Activated CD8-positive, alpha-beta memory T cell treated with anti-CD3 and anti-CD28 coated beads for 4 hours (primary cell): ENCODE measurements at places on chromosomes 5 and 9.

GRCh38 chr9:78023003-78023741, 8.4 kb downstream of the GNAQ start:
- DNase-seq: no peak

GRCh38 chr9:78783743-78784142, 486.8 kb downstream of the PSAT1 start:
- no peak for DNase-seq

DNA sequence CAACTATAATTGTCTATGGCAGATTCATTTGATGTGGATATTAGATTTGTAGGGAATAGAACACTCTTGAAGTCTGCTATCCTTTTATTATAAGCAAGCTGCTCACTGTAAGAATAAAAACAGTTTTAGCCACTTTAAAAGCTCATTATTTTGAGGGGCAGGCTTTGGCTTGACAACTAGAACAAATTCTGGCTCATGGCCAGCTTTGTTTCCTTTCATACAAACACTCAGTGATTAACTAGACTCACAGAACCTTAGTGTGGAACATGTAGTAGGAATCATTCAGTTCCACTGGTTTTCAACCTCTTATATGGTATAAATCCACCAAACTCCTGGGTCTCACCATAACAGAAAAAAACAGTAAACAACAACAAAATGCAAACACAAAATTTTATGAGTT, 27.4 kb upstream of the CEP120 start:
- no peak for DNase-seq

DNA sequence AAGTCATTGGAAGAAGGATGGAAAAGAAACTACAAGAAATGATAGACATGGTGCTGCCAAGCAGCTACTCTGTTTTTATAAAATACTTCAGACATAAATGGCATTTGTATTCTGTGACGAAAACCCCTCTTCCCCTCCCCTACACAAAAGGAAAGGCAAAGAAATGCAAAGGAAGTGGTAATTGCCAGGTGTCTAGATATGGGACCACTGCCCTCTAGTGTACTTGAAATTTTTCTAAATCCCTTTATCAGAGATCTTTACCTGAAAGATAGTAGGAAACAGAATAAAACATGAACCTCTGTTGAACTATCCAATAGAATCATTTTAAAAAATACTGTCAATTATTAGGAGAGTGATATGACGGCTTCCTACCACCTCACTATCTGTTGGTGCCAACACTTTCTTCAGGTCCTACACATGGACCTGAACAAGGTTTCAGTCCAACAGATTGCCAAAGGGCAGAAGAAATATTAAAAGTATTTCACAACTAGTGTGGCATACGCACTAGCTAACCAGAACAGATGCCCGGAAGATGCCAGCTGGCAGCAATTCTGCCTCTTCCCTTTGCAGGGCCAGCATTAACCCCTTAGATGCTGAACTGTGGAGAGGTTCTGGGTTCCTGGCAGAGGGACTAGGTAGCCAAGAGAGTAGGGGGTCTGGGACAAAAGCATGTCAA, 104.1 kb downstream of the TSSK1B start:
- DNase-seq: no peak

- DNase-seq: no peak
These were observed 21.8 kb downstream of the PCDHAC2 start for GRCh38 chr5:140988100-140988499.

- no peak for DNase-seq
These were observed 123.1 kb downstream of the DROSHA start for GRCh38 chr5:31408814-31409213.

- no peak for DNase-seq
These were observed 23.2 kb downstream of the EGR1 start for GRCh38 chr5:138488481-138488945.

DNA sequence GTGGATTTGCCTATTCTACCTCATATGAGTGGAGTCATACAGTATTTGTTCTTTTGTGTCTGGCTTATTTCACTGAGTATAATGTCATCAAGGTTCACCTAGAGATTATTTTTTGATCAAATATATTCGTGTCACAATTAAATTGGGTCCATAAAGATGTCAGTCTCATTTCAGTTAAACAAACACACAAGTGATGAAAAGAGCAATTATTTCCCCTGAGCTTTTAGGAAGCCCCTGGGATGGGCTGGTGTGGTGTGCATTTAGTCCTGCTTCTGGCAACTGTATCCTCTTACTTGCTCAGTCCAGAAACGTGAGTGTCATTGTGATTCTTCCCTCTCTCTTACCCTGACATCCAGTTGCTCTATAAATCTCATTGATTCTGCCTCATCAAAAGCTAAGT, 52.8 kb upstream of the CARTPT start:
- no peak for DNase-seq

GRCh38 chr9:101652601-101653175, 57.9 kb upstream of the PPP3R2 start:
- DNase-seq: no peak
